ENCODE measurements at places on chromosomes 2 and 18.
A peak's percentile ranks its signal among the peaks of the same experiment; 100 is the strongest.

GRCh38 chr2:234911271-234911670 lies 40.5 kb upstream of the SH3BP4 start:
- no peak for DNase-seq

GRCh38 chr2:96546321-96546720 lies 9.8 kb downstream of the ARID5A start:
- DNase-seq = no peak

- no peak for DNase-seq
Observed at GRCh38 chr18:61729322-61729721, 163.5 kb downstream of the RNF152 start.

DNA sequence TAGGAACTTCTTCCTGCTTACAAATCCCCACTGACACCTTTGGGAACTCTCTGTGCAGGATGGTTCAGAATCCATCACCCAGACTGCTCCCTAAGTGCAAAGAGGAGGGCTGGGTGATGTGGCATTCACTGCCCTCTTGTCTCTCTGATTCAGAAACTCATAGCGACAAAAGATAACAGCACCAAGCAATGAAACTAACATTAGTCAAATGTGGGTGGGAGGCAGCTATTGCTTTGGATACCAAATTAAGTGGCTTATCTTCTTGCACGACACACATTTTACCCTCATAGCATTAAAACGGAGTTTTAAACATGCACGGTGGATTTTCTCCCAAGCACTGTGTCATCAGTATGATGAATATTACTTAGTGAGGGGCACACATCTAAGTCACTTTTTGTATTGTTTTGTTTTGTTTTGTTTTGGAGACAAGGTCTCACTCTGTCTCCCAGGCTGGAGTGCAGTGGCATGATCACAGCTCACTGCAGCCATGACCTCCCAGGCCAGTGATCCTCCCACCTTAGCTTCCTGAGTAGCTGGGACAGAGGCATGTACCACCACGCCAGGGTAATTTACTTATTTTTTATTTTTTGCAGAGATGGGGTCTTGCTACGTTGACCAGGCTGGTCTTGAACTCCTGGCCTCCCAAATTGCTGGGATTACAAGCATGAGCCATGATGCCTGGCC lies 40.9 kb upstream of the NEB start:
- no peak for DNase-seq

DNA sequence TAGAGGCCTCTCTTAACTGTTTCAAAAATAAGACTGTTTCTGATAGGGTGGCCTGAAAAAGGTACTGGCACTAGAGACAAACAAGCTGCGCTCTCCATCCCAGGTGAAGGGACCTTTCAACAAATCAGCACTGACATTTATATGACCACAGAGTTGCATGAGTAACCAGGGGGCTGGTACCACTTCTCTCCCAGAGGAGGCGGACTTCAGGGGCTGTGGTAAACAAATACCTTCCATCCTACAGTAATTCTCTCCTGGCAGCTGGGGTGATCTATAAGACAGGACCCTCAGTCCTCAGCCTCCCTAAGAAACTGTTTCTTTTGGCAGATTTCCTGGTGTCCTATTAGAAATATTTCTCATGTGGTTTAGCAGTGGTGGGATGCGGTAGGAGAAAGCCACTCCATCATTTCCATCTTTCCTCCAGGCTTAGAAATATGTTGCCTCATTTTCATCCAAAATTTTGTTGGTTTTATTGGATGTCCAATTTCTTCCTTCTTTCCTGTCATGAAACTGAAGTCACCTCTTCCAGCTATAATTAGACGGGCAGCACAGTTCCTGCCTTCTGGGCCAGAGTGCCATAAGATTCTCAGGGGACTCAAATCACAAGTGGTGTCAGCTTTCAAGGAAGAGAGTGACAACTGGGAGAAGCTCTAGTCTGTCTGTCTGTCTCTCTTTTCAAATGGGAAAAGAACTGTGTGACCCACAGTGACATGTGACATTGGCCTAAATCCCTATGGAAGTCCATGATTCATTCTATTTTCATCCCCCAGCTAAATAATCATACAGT lies 96.4 kb downstream of the CYRIA start:
- no peak for DNase-seq

GRCh38 chr2:392181-392925 lies 104.5 kb upstream of the ALKAL2 start:
- DNase-seq = no peak

- DNase-seq = no peak
Observed at GRCh38 chr2:97781981-97782380, 68.6 kb downstream of the ZAP70 start.

GRCh38 chr18:78561757-78562510 lies 417.7 kb upstream of the SALL3 start:
- DNase-seq = no peak

- DNase-seq = no peak
Observed at GRCh38 chr18:24268784-24269550, 128.7 kb downstream of the OSBPL1A start.

GRCh38 chr2:96914332-96914731 lies 44.5 kb upstream of the SEMA4C start:
- DNase-seq = no peak

DNA sequence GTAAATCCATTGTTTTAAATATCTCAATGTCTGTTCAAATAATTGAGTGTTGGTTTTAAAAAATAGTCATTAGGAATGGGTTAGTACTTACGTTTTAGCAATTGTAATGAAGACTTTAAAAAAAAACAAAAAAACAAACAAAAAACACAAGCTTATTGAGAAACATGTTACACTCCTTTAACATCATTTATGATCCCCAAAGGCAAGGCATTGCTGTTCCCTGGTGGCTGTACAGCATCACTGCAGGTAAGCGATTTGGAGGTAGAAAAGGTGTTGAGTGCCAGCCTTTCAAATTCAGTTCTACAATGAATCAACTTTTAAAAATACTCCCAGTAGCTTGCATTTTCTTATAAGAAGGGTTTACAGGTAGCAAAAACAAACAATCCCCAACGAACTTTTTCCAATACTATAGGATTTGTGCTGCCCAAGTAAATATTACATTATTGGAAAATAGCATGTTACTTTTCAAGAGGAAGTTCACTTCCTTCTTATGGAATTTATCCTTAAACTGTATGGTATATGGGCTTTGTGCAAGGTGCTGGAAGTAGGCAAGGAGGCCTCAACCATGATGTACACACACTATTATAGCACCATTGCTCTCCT lies 27.5 kb downstream of the CNRIP1 start:
- no peak for DNase-seq

GRCh38 chr2:237161189-237161588 lies 75.5 kb downstream of the COPS8 start:
- no peak for DNase-seq

DNA sequence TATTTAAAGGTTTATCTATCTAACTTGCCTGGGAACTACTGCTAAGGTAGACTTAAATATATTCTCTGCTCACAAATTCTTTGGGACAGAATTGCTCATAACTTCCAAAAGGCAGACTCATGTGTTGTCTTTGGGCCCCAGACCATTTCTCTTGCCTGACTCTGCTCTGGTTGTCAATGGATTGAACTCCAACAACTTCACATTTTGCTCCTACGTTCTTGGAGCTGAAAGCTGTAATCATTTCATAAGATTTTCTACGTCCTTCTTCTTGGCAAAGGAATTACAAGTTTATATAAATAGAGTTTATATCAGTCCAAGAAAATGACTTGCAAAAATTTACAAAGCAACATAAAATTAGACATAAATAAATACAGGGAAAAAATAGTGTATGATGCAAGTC lies 32.9 kb upstream of the PPM1B start:
- DNase-seq = no peak

DNA sequence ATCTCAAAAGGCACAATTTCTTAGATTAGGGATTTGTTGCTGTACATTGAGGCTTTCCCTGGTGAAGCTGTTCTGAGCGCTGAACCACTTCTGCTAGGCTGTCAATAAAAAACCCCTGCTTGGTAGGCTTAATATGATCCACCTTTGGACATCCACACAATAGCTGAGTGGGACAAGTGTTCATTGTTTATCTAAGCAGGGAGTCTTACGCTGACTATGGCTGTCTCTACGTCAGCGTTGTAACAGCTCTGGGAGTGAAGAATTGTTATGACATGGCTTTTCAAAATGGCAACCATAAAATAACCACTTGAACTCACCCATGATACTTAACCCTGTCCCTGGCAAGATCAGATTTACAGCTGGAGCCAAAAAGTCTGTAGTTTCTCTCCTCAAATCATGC lies 111.5 kb upstream of the SULT1C3 start:
- no peak for DNase-seq

DNA sequence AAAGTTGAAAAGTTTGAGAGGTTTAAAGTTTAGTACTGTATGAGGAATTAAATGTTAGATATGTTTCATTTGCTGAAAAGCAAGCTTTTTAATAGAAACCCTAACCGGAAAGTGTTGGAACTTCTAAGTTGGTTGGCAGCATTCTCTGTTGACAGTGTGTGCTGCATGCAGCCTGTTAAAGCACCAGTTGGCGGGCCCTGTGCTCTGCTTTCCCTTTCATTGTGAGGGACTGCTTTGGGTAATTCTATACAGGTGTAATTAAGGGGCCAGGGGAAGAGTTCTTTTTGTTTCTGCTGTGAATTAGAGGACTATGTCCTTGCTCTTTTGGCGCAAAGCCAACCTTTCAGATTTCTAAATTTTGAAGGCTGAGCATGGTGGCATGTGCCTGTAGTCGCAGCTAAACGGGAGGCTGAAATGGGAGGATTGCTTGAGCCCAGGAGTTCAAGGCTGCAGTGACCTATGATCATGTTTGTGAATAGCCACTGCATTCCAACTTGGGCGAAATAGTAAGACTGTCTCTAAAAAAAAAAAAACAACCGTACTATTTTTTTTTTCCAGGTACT lies 20.1 kb downstream of the PLEKHB2 start:
- peak; percentile 33 for DNase-seq

DNA sequence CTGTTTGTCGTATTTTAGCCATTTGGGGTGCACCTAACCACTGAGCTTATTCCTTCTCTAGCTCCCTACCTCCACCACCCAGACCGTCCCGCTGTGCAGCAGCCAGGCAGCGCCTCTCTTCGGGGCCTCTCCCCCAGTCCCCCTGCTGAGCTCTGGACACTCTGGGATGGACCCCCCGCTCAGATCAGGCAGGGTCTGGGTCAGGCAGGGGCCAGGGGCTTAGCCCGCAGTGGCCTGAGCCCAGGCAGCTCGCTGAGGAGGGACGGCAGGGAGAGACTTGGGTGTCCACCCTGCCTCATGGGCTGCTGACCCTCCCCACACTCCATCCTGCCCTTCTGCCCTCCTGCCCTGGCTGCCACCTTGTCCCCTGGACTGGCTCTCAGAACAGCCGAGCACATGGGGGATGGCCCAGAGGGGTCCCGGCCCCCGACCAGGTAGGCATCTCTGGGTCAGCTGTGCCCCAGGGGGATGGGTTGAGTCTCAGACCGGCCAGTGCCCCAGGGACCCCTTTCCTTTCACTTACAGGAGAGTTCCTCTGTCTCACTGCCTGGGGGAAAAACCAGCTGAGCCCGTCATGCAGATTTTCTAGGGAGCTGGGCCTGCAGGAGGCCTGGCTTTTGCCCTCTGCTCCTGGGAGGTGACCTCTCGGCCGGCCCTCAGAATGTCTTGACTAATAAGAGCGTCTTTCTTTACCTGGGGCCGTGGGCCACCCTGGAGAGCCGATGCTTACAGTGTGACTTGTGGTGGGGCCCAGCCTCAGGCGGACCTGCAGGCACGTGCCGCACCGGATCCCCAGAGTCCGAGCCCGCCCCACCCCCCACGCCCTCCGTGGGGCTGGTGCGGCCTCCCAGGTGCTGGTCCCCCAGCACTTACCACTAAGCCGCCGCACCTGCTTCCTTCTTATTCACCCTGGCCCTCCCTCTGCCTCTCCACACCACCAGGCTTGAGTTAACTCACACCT lies 22.8 kb upstream of the PXDN start:
- DNase-seq = no peak

- DNase-seq = no peak
Observed at GRCh38 chr2:137998503-137998902, 34.2 kb downstream of the HNMT start.

DNA sequence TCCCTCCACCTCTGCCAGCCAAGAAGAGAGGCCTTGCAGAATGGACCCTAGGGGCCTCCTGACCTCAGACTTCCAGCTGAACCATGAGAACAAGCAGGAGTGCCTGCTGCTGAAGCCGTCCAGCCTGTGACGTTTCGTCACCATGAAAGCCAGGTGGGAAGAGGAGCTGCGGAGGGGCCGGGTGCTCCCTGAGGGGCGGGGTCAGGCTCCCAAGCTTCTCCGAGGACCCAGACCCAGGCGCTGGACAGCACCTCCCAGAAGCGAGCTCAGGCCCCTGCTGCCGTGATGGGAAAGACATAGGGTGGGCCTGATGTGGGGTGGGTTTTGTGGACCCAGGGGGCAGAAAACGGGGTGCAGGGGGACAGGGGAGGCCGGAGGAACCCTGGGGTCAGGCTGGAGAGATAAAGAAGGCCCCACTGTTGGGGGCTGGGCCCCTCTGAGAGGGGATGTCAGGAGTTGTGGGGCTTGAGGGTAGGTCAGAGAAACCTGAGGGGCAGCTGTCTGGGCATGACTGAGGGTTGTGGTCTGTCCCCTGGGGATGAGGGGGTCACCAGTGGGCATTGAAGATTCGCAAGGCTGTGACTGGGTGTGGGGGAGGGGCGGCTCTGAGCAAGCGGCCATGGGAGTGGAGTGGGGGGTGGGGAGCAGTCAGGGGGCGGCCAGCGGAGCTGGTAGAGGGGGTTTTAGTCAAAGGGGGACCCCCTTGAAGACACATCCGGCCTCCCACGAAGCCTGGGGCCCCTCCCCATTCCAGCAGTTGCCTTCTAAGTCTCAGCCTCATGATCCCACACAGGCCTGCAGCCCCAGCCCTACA lies 73.4 kb upstream of the ODC1 start:
- no peak for DNase-seq

- no peak for DNase-seq
Observed at GRCh38 chr2:219650426-219651248, 23.2 kb downstream of the SLC4A3 start.

DNA sequence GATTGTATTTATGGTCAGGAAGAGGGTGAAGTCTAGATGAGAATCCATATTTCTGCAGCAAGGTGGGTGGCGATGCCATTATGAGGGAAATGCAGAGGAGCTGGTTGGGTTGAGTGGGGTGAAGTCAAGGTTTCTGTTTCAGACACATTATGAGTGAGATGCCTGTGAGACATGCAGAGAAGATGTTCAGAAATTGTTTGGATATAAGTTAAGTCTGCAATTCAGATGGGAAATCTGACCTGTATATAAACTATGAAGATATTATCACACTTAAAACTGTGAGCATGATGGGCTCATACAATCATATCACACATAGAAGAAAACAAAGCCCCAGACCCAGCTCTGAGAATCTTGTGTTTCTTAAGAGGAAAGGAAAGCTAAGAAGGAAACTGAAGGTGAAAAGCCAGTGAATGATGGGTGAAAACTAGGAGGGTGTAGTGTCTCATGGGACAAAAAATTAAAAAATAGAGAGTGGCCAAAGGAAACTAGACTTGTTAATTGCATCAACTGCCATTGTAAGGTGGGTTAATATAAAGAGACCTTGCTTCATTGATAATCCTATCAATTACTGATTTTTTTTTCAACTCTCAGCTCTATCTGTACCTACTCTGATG lies 14.2 kb downstream of the GALNT5 start:
- no peak for DNase-seq

DNA sequence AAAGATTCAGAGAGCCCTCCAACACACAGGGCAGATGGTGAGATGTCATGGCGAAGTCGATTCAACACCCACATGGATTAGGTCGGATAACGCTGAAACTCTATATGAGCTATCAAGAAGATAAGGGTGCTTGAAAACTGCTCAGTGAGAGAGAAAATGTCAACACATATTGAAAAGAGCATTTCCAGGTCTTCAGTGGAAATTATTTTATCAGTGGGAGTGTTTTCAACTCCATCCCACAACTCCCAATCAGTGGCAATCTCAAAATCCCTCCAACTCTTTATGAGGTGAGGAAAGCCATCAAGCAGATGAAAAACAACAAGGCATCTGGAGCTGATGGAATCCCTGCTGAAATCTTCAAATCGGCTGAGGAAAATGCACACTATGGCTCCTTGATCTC lies 104.5 kb upstream of the KLHL14 start:
- no peak for DNase-seq

Data from hippocampal formation (tissue), 2 donors.